ENCODE measurements at places on chromosomes 1 and 21.
A peak's percentile ranks its signal among the peaks of the same experiment; 100 is the strongest.

GRCh38 chr1:175147569-175147968, 45.0 kb downstream of the KIAA0040 start:
- no peak for DNase-seq

DNA sequence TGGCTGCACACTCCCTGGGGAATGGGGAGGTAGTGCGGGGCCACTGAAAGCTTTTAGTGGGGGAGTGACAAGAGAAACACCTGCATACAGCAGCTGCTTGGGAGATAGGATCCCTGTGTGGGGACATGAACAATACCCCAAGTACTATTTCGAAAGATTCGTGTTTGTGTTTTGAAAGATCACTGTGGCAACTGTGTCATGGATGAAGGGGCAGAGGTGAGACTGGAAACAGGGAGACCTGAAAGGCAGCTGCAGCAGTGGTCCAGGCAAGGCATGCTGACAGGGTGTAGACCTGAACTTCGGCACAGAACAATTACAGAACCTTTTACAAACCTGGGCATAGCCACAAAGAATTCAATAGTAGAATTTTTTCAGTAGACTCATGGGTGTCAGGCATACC, 32.9 kb downstream of the TENT5C start:
- no peak for DNase-seq

- DNase-seq: no peak
Measured at GRCh38 chr1:96074876-96075577, 646.6 kb upstream of the PTBP2 start.

DNA sequence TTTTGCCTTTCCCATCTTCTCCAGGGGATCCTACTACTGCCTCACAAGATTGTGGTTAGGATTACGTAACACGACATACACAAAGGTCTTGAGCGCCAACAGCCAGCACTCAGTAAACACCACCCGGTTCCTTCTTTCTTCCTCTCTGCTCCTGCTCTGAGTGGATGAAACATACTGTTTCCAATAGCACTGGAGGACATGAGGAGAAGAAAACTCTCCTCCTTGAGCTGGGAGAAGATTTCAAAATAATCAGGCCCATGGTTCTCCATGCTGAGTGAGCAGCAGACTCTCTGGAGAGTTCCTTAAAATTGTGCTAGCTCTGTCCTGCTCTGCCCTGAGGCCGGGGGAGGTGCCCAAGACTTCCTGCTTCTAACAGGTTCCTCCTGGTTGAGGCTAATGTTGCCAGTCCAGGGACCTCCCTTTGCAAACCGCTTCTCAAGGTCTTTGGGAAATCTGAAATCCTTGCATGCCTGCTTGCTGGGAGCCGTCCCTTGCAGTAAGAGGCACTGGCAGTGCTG, 29.4 kb upstream of the MX1 start:
- DNase-seq: no peak

- DNase-seq: no peak
Measured at GRCh38 chr1:226576601-226577000, 28.0 kb downstream of the STUM start.

- no peak for DNase-seq
Measured at GRCh38 chr1:33401471-33401870, 29.4 kb downstream of the PHC2 start.

DNA sequence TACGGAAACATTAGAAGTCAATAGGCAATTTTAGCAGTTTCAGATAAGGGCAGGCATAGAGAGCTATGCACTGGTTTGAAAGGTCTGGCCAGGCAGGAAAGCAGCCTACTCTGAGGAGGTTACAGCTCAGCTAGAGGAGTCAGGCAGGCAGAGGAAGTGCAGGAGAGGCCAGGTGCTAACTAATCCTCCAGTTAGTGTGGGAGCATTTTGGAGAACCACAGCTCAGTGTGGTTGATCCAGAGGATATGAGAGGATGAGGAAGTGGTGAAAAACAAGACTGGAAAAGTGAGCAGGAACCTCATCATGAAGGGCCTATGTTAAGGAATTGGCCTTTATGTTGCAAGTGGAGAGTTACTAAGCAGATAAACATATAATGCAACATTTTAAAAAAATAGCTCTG, 282.4 kb upstream of the SGIP1 start:
- no peak for DNase-seq

- DNase-seq: no peak
Measured at GRCh38 chr1:167161242-167161641, 59.4 kb upstream of the POU2F1 start.

- DNase-seq: no peak
Measured at GRCh38 chr1:94434365-94435045, 16.3 kb downstream of the ABCD3 start.

- no peak for DNase-seq
Measured at GRCh38 chr21:46149205-46149901, 6.0 kb downstream of the FTCD start.

DNA sequence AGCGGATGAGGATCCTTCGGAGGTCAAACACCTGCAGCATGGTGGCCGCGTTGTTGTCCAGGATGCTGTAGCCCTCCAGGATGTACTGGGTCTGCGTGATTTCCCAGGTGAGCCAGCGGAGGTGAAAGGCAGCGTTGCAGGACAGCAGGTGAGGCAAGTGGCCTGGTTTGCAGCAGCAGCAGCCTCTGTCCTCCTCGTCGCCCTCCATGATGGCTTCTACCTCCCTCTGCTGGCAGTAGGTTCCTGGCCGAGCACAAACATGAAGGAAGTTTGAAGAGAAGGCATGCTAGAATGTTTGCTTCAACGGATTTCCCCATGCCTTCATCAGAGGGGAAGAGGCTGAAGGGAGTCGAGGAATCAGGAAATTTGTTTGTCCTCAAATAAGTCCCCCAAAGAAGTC, 74.7 kb downstream of the NTPCR start:
- DNase-seq: no peak

DNA sequence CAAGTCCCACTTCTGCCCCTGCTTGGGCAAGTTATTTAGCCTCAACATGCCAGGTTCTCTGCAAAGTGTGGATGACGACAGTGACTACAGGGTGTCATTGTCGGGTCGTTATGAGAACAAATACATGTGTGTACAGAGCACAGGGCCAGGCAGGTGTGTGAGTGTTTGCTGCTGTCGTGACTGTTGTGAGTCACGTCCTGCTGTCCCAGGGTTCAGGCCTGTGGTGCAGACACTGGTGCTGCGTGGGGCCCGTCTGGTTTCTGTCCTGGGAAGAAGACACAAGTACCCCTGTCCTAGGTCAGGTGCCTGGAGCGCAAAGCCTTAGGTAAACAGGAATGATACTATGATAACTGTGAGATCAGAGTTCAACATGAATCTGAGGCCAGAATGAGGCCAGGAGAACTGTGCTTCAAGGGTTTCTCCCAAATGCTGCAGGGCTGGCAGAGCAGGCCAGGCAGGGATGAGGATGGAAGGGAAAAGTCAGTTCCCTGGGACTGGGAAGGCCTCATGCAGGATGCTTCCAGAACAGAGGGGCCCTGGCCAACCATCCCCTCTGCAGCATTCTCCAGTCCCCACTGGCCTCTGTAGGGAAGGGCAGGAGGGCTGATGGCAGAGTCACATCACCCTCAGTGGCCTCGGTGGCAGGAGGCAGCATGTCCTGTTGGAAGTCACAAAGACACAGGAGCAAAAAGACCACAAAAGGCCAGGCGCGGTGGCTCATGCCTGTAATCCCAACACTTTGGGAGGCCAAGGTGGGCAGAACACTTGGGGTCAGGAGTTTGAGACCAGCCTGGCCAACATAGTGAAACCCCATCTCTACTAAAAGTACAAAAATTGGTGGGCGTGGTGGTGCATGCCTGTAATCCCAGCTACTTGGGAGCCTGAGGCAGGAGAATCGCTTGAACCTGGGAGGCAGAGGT, 15.7 kb downstream of the GPR157 start:
- DNase-seq: no peak

GRCh38 chr1:198660341-198661261, 21.8 kb downstream of the PTPRC start:
- no peak for DNase-seq

DNA sequence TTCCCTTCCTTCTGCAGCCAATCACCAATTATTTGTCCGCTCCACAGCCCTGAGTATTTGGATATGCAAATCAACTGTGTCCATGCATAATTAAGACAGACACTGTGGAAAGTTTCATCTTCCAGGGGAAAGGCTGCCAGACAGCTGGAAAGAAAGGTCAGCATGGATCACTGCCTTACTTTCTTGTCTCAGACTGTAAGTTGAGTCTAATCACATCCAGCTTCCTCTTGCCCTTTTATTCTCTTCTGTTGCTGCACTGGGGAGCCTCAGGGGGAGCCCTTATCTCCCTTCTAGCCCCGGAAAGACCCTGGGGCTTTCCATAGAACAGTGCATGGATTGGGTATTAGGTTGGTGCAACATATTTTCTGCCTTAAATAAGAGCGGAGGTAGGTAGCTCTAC, 182.9 kb downstream of the OMA1 start:
- DNase-seq: peak; percentile 1

DNA sequence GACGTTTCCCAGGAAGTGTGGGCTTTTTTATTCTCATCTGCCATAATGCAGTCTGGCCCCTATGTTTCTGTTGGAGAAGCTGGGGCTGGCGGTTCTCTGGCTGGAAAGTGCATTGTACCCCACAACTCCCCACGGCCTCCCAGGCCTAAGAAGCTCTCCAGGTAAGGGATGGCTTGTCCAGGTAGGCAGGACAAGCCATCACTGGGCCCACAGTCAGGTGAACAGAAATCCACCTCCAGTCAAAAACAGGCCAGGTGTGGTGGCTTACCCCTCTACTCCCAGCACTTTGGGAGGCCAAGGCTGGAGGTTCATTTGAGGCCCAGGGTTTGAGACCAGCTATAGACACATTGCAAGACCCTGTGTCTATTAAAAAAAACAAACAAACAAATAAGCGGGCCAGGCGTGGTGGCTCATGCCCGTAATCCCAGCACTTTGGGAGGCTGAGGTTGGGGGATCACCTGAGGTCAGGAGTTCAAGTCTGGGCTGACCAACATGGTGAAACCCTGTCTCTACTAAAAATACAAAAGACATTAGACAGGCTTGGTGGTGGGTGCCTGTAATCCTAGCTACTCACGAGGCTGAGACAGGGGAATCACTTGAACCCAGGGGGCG, 3.1 kb upstream of the WNT9A start:
- no peak for DNase-seq

DNA sequence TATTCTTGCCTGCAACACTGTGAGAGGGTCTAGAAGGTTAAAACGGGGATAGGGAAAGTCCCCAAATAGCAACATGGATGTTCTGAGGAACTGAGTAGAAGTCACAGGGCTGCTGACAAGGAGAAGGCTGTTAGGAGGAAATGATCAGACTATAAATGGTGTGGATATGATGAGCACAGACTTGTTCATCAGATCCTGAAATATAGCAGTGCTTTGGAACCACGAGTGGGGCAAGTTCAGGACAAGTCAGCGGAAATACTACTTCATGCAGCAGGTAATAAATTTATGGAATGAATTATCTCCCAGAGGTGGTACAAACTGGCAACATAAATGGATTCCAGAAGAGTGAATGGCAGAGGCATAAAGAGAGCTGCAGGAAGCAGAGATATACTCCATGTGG, 3.2 kb upstream of the KIAA0040 start:
- DNase-seq: no peak

- no peak for DNase-seq
Measured at GRCh38 chr1:8397511-8397910, 79.6 kb downstream of the SLC45A1 start.

DNA sequence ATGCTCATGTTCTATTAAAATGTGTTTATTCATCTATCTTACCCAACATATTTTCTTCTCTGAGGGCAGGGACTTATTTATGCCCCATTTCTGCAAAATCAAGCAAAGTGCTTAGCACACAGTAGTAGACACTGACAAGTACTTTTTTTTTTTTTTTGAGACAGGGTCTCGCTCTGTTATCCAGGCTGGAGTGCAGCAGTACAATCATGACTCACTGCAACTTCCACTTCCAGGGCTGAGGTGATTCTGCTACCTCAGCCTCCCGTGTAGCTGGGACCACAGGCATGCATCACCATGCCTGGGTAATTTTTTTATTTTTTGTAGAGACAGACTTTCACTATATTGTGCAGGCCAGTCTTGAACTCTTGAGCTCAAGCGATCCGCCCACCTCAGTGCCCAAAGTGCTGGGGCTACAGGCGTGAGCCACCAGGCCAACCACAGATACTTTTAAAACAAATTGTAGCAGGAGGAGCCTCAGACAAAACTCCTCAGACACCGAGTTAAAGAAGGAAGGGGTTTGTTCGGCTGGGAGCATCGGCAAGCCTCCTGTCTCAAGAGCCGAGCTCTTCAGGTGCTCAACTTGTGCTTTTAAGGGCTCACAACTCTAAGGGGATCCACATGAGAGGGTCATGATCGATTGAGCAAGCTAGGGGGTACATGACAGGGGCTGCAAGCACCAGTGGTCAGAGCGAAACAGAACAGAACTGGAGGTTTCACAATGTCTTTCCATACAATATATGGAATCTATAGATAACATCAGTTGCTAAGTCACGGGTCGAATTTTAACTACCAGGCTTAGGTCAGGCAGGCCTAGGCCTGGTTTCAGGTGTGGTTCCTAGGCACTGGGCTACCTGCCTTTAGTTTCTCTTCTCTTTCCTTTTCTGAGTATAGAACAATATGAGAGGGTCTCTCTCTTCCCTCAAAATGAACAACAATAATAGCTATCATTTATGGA, 5.7 kb upstream of the TMEM167B start:
- no peak for DNase-seq

DNA sequence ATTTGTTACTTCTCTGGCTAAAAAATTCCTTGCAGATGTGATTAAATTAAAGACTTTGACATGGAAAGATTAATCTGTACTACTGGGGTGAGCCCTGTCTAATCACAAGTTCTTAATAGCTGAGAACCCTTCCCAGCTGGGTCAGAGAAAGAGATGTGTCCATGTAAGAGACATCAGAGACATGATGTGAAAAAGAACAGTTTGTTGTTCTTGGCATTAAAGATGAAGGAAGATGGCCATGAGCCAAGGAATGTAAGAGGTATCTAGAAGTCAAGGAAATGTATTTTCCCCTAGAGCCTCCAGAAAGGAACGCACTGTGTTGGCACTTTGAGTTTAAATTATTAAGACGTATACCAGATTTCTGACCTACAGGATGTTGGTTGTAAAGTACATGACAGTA, 1271.5 kb upstream of the PRMT6 start:
- peak; percentile 20 for DNase-seq

GRCh38 chr1:52558941-52559340, 6.0 kb upstream of the TUT4 start:
- no peak for DNase-seq

DNA sequence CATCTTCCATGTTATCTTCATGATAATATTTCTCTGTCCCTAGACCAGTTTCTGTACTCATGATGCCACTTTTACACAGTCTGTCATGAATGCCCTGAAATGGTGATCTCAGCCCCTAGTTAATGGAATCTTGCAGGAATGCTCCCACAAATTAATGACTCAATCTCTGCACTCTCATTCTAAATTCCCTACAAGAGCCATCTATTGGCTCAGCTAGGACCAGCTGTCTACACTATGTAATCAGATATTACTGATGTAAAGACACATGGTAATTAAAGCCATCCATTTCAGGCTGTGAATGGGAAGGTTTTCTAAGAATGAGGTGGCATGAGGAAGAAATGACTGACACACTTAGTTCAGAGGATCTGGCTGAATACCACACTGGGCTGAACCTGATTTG, 199.1 kb upstream of the KCND3 start:
- DNase-seq: no peak

- DNase-seq: no peak
Measured at GRCh38 chr1:107365527-107366240, 224.8 kb downstream of the NTNG1 start.

GRCh38 chr1:198543670-198544260, 3.3 kb upstream of the ATP6V1G3 start:
- no peak for DNase-seq

Measured in right renal pelvis (tissue), 4 donors.